ENCODE measurements at places on chromosomes 12 and 14.

DNA sequence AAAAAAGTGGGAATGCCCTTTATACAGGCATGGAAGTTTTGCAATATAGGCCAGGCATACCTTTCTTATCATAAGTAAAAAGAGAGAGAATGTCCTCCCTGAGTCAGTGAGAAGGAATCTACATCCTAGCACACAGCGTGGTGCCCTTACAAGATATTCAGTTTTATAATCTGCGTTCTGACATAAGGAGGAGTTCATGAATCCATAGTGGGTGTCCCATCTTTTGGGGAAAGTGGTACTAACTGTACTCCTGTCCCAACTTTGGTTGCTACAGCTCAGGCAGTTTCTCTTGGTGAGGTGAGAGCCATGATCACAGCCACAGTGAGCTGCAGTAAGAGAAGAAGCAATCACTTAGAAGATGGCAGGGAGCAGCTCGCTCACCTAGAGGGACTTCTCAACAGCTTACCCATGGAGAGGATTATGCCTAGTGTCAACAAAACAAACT lies 332.9 kb downstream of the BCAT1 start:
- no peak for DNase-seq

- DNase-seq: no peak
These were observed 295.4 kb downstream of the RPAP3 start for GRCh38 chr12:47410383-47410782.

- DNase-seq: no peak
These were observed 139.5 kb downstream of the SMOC1 start for GRCh38 chr14:70018713-70019211.

GRCh38 chr12:43795716-43796280 lies 10.3 kb downstream of the TWF1 start:
- DNase-seq: no peak

- no peak for DNase-seq
These were observed 32.6 kb upstream of the DHRS7 start for GRCh38 chr14:60197629-60198303.

DNA sequence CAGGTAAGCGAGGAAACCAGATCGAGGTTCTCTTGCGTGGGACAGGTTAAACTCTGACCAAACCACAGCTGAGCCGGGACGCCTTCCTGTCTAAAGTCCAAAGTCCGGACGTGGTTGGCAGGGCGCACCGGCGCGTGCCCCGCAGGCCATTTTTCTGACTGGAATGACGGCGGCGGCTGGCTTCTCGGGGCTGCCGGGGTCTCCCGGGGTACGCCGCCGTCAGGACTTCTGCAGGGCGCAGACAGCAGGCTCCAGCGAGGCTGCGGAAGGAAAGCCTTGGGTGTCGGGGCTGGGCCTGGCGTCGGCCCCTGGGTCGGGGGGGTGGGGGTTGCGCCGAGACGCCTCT lies 32.8 kb downstream of the MIA2 start:
- no peak for DNase-seq

GRCh38 chr14:64289571-64289970 lies 4.6 kb downstream of the ESR2 start:
- no peak for DNase-seq

All from activated CD4-positive, alpha-beta T cell treated with anti-CD3 and anti-CD28 coated beads, Interleukin-2, amount 50 U/mL, for 4 hours (primary cell).